MM.1S (cell line): ENCODE measurements at places on chromosomes 2 and 18.

- no peak overlapping the region for H3K27ac ChIP-seq
- H3K36me3 ChIP-seq = no peaks in the 10 kb centered on the region
- DNase-seq = no peak
- no peak overlapping the region for H3K4me3 ChIP-seq
- H3K27me3 ChIP-seq = no peaks in the 10 kb centered on the region
Observed at GRCh38 chr2:220880623-220881596, 691.2 kb downstream of the EPHA4 start.

GRCh38 chr2:236748385-236748784 lies 178.8 kb downstream of the ACKR3 start:
- no peak overlapping the region for H3K4me3 ChIP-seq
- no peaks in the 10 kb centered on the region for H3K4me1 ChIP-seq
- no peak for DNase-seq
- no peaks in the 10 kb centered on the region for H3K36me3 ChIP-seq

- H3K36me3 ChIP-seq = no peaks in the 10 kb centered on the region
- DNase-seq = peak; percentile 84
- H3K4me1 ChIP-seq = peaks cover 36% of the 10 kb centered on the region
- 0 out of 2 replicates have a peak overlapping the region, but pooled peaks have one; percentile 21 for H3K4me3 ChIP-seq
- peak overlapping the region; percentile 77 for H3K27ac ChIP-seq
- H3K27me3 ChIP-seq = no peaks in the 10 kb centered on the region
Observed at GRCh38 chr2:134021830-134022524, 231.9 kb upstream of the MGAT5 start.

GRCh38 chr2:130896813-130897212 lies 60.1 kb downstream of the ARHGEF4 start:
- H3K27me3 ChIP-seq = no peaks in the 10 kb centered on the region
- no peaks in the 10 kb centered on the region for H3K36me3 ChIP-seq

DNA sequence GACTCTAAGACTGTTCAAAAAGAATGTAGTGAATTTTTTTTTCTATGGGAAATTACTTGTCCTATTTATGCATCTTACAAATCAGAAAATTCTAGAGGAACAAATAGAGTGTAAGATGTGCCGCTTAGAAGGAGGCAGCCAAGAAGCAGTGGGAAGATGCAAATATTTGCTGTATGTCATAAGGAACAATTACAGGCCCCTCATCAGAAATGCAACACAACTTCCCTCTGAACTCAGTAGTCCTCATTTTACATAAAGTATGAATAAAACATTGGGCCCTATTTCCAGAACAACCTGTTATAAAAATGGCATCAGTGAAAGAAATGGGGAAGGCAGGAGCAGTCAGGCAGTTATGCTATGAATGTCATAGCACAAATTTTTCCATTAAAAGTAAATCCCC lies 50.7 kb upstream of the SCG2 start:
- no peak overlapping the region for H3K4me3 ChIP-seq
- peaks cover 3% of the 10 kb centered on the region for H3K4me1 ChIP-seq
- H3K36me3 ChIP-seq = no peaks in the 10 kb centered on the region
- H3K27ac ChIP-seq = no peak overlapping the region
- DNase-seq = no peak

- DNase-seq = no peak
- H3K36me3 ChIP-seq = no peaks in the 10 kb centered on the region
- no peaks in the 10 kb centered on the region for H3K4me1 ChIP-seq
- no peaks in the 10 kb centered on the region for H3K27me3 ChIP-seq
Observed at GRCh38 chr2:97907369-97908100, 88.2 kb downstream of the TMEM131 start.

- H3K36me3 ChIP-seq = no peaks in the 10 kb centered on the region
- no peak overlapping the region for H3K27ac ChIP-seq
- no peak for DNase-seq
Observed at GRCh38 chr18:8559612-8560186, 49.5 kb upstream of the RAB12 start.

GRCh38 chr2:150107816-150108215 lies 379.7 kb downstream of the RND3 start:
- H3K27ac ChIP-seq = no peak overlapping the region
- H3K36me3 ChIP-seq = no peaks in the 10 kb centered on the region
- H3K4me3 ChIP-seq = no peak overlapping the region
- no peaks in the 10 kb centered on the region for H3K27me3 ChIP-seq

DNA sequence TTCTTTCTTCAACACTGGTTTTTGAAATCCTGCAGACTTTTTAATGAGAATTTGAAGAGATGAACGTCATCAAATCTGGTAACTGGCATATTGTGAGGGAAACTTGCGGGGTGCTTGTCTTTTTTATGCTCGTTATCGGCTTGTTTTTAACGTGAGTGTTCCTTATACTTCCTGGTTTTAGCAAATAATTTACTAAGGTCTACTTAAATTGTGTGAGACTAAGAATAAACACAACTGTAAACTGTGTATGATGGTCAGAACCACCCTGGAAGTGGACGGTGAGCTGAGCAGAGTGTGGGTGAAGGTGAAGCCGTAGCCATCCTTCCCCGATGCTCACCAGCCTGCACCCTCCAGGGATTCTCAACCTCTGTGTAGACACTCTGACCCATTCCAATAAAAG lies 82.3 kb upstream of the CDC42EP3 start:
- no peaks in the 10 kb centered on the region for H3K27me3 ChIP-seq
- no peaks in the 10 kb centered on the region for H3K36me3 ChIP-seq
- H3K4me1 ChIP-seq = no peaks in the 10 kb centered on the region
- no peak for DNase-seq
- no peak overlapping the region for H3K4me3 ChIP-seq

DNA sequence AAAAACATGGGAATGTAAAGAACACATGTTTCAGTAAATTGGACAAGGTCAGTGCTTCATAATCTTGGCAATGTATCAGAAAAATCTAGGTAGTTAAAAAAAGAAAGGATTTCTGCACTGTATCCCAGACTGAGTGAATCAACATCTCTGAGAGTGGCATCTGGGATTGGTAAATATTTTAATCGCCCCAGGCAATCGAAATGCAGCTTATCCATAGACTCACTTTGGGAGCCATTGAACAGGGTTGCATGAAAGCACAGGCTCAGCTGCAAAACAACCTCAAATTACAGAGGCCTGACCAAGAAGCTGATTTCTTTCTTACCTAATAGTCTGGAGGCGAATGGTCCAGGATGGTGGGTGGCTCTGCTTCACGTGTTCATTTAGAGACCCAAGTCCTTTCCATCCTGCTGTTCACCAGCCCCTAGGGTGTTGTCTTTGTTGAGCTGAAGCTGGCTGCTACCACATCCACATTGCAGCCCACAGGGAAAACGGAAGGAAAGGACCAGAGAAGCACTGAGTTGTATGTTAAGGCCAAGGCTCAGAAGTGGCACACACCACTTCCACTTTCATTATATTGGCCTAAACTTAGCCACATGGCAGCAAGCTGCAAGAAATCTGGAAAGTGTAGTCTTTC lies 59.0 kb downstream of the MOGAT1 start:
- peaks cover 10% of the 10 kb centered on the region; the same call in 1 of the 2 replicates for H3K4me1 ChIP-seq
- no peaks in the 10 kb centered on the region for H3K27me3 ChIP-seq

GRCh38 chr2:10972683-10973433 lies 61.1 kb downstream of the KCNF1 start:
- H3K27me3 ChIP-seq = no peaks in the 10 kb centered on the region
- H3K4me3 ChIP-seq = no peak overlapping the region
- no peak overlapping the region for H3K27ac ChIP-seq
- DNase-seq = no peak
- no peaks in the 10 kb centered on the region for H3K4me1 ChIP-seq

DNA sequence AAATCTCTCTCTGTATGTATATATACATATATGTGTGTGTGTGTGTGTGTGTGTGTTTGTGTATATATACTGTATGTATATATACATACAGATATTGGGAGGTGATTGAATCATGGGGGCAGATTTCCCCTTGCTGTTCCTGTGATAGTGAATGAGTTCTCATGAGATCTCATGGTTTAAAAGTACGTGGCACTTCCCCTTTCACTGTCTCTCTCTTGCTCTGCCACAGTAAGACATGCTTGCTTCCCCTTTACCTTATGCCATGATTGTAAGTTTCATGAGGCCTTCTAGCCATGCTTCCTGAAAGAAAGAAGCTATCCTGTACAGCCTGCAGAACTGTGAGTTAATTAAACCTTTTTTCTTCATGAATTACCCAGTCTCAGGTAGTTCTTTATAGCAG lies 18.8 kb upstream of the CCDC195 start:
- H3K4me1 ChIP-seq = no peaks in the 10 kb centered on the region
- H3K27me3 ChIP-seq = no peaks in the 10 kb centered on the region
- H3K4me3 ChIP-seq = no peak overlapping the region
- DNase-seq = no peak
- H3K36me3 ChIP-seq = no peaks in the 10 kb centered on the region

- no peak overlapping the region for H3K27ac ChIP-seq
- H3K4me1 ChIP-seq = no peaks in the 10 kb centered on the region
- DNase-seq = no peak
Observed at GRCh38 chr2:240410808-240411207, 24.7 kb upstream of the GPC1 start.

GRCh38 chr18:8951491-8951890 lies 151.0 kb upstream of the NDUFV2 start:
- peak; percentile 96 for DNase-seq
- H3K27ac ChIP-seq = peak overlapping the region; percentile 94
- H3K4me1 ChIP-seq = peaks cover 48% of the 10 kb centered on the region
- no peaks in the 10 kb centered on the region for H3K27me3 ChIP-seq
- H3K4me3 ChIP-seq = peak overlapping the region; percentile 40
- H3K36me3 ChIP-seq = no peaks in the 10 kb centered on the region

- no peak overlapping the region for H3K27ac ChIP-seq
- no peaks in the 10 kb centered on the region for H3K36me3 ChIP-seq
- no peak overlapping the region for H3K4me3 ChIP-seq
- H3K4me1 ChIP-seq = no peaks in the 10 kb centered on the region
- H3K27me3 ChIP-seq = no peaks in the 10 kb centered on the region
Observed at GRCh38 chr2:221533299-221533698, 38.8 kb downstream of the EPHA4 start.

DNA sequence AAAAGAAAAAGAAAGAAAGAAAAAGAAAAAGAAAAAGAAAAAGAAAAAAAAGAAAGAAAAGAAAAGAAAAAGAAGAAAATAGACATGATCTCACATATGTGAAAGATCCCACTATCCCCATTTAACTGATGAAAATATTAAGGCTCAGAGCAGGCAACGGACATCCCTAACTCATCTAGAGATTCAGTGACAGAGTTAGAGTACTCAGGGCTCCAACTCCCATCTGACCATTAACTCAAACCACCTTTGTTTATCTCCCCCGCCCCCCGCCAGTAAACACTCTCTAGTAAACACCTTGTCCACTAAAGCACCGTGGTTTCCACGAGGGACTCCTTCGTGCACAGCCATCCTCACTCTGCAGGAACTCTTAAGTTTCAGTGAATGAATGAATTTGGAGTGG lies 142.9 kb downstream of the TGIF1 start:
- no peak overlapping the region for H3K4me3 ChIP-seq
- DNase-seq = no peak
- no peak overlapping the region for H3K27ac ChIP-seq

- no peaks in the 10 kb centered on the region for H3K36me3 ChIP-seq
- no peak overlapping the region for H3K27ac ChIP-seq
- DNase-seq = no peak
- H3K4me1 ChIP-seq = no peaks in the 10 kb centered on the region
- H3K4me3 ChIP-seq = no peak overlapping the region
- H3K27me3 ChIP-seq = no peaks in the 10 kb centered on the region
Observed at GRCh38 chr2:15050483-15050882, 418.0 kb downstream of the LRATD1 start.

GRCh38 chr2:47276061-47276460 lies 121.0 kb upstream of the STPG4 start:
- peaks cover 12% of the 10 kb centered on the region for H3K4me1 ChIP-seq
- no peak overlapping the region for H3K27ac ChIP-seq
- H3K27me3 ChIP-seq = no peaks in the 10 kb centered on the region
- H3K36me3 ChIP-seq = no peaks in the 10 kb centered on the region
- DNase-seq = no peak
- H3K4me3 ChIP-seq = no peak overlapping the region

DNA sequence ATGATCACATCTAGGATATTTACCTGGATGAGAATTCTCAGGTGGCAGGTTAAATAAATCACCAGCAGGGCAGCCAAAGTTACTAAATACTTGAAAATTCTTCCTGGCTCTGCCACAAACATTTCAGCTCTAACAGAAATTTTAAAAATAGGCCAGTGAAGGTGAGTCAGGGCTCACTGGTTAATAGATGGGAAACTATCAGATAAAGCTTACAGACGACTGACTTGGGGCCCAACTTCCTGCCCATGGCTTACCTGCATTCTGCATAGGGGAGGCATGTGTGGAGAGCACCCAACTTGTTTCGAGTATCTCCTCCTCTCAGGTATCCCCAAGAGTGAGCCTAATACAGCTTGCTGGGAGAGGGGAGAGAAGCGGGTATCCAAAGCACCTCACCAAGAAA lies 57.8 kb downstream of the SPRED2 start:
- H3K27ac ChIP-seq = peak overlapping the region; percentile 59; the same call in 1 of the 2 replicates
- no peak overlapping the region for H3K4me3 ChIP-seq
- no peaks in the 10 kb centered on the region for H3K27me3 ChIP-seq
- peaks cover 60% of the 10 kb centered on the region for H3K4me1 ChIP-seq

- no peak overlapping the region for H3K27ac ChIP-seq
- DNase-seq = no peak
Observed at GRCh38 chr2:6381326-6381725, 484.4 kb downstream of the CMPK2 start.

DNA sequence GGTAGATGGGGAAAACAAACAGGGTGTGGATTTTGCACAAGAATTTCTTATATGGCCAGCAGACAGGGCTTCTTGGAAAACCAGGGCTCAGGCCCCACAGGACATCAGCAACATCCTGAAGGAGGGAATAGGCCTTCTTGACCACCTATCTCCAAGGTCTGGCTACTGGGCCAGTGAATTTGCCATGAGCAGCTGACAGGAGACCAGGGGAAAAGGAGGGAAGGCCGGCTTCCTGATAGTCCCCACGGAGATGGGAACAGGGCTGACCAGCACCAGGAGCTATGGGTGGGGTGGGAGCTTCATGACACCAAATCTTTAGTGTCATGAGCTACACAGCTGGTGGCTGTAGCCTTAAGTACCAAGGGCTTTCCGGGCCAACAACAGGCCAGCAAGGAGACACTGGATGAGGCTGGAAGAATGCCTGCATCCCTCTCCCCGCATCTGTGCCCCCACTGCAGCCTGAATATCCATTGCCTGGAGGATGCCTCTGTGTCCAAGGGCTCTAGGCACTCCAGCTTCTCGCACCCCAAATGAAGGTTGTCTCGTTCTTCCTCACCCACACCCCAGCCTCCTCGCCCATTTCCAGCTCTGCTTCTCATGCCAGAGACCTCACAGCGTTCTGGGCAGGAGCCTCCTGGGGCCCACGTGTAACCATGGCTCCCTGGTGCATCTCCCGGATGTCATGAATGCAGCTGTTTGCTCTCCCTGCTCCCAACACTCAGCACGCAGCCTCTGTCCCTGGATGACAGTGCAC lies 74.8 kb downstream of the EMX1 start:
- H3K4me1 ChIP-seq = no peaks in the 10 kb centered on the region
- no peak for DNase-seq
- H3K4me3 ChIP-seq = no peak overlapping the region

- no peak overlapping the region for H3K27ac ChIP-seq
- H3K4me3 ChIP-seq = no peak overlapping the region
- H3K4me1 ChIP-seq = no peaks in the 10 kb centered on the region
Observed at GRCh38 chr18:64219517-64219916, 70.6 kb upstream of the LINC00305 start.

GRCh38 chr18:49460976-49461601 lies 644 bp upstream of the DYM start:
- peak overlapping the region; percentile 30; the same call in 1 of the 2 replicates for H3K27ac ChIP-seq
- H3K4me1 ChIP-seq = peaks cover 16% of the 10 kb centered on the region
- H3K27me3 ChIP-seq = no peaks in the 10 kb centered on the region
- no peaks in the 10 kb centered on the region for H3K36me3 ChIP-seq
- no peak for DNase-seq

- no peaks in the 10 kb centered on the region for H3K36me3 ChIP-seq
- H3K4me1 ChIP-seq = peaks cover 13% of the 10 kb centered on the region
- DNase-seq = no peak
- no peaks in the 10 kb centered on the region for H3K27me3 ChIP-seq
Observed at GRCh38 chr18:24677011-24677410, 216.6 kb downstream of the HRH4 start.
